ENCODE measurements at places on chromosomes 6 and 20.
A peak's percentile ranks its signal among the peaks of the same experiment; 100 is the strongest.

DNA sequence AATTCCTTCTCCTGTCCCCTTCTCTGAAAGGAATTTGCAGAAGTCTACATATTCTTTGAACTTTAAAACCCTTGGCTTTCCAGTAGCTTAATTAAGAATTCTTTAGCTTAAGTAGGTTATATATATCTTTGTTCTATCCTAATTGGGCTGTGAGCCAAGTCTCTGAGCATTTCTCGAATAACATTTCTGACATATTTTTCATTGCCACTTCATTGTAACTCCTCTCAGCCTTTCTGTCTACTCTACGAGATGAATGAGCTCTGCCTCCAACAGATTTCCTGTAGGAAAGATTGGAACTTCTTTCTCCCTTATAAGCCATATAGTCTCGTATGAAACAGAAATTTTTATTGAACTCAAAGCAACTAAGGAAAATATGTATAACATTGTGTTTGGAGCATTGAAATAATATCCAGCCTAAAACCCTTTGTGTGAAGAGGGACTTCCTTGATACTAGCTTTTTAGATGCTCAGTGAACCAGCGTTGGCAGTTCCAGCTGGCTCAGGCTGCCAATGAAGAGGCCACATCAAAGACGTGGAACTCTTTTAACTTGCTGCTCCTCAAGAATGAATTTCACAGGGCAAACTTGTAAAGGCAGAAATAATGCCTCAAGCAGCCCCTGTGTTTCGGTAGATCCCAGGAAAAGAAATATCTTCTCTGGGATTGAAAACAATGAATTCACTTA, 87.7 kb upstream of the NOX3 start:
- no peak for DNase-seq

DNA sequence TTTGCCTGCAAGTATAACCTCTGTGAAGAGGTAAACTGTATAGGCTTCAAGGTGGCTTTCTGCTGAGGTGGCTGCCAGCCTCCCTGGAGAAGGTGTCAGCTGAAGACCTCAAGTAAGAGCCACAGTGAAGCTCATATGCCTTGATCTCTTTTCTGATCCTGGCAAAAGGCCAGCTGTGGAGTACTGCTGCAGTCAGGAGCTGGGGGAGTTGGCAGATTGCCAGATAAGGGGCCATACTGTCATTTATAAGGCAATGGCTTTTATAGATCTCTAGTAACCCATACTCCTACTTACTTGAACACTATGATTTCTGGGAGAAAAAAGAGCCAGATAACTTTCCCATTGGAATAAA, 8.8 kb upstream of the CEP85L start:
- DNase-seq = no peak

- peak; percentile 63 for DNase-seq
Observed at GRCh38 chr6:43992783-43993644, 134.2 kb downstream of the MRPL14 start.

- DNase-seq = no peak
Observed at GRCh38 chr20:9402141-9402540, 112.2 kb upstream of the LAMP5 start.

- DNase-seq = peak; percentile 51
Observed at GRCh38 chr6:105753620-105754211, 332.4 kb upstream of the PRDM1 start.

- DNase-seq = no peak
Observed at GRCh38 chr6:47440719-47441118, 36.9 kb upstream of the CD2AP start.

GRCh38 chr6:168229368-168229752, 90.2 kb downstream of the DACT2 start:
- no peak for DNase-seq

DNA sequence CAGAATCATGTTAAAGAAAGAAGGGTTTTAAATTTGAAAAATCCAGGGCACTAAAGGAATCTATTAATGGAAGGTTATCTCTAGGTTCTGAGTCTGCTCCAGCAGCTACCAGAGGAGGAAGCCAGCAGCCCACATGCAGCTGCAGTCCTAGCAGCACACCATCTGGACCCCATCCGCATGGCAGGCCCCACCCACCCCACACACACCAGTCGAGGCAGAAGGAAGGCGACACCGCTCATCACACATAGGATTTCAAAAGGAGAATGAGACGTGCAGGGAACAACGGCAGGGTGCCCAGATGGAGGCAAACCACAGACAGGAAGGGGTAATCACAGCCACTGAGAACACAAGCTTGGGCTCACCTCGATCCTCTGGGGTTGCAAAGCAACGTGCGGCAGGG, 78.9 kb downstream of the GINS1 start:
- DNase-seq = no peak

- DNase-seq = no peak
Observed at GRCh38 chr20:46087161-46087560, 2.6 kb downstream of the NCOA5 start.

GRCh38 chr6:168278904-168279303, 40.7 kb downstream of the DACT2 start:
- DNase-seq = no peak

DNA sequence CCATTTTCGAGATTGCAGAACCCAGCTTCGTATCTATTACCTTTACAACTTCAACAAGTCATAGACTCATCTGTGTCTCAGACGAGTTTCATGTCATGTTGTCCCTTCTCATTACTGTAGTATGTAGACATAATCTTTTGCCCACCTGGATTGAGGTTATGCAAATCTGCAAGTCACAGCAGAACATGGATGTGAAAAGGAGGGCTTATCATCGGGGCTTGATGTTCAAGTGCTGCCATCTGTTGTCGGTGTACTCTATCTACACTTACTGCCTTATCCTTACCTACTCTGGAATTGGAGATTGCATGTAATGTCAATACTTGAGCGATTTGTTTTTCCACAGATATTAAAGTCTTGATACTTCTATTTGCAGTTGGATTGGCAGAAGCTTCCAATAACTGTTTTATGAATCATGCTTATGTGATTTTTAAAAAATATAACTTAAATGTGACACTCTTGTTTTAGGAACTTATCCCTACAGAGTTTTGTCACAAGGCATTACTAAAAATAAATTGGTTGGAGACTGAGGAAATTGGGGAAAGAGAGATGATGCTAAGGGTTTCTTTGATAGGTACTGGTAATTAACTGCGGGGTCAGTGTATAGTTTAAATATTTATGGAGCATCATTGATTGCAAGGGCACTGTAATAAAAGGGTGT, 3.0 kb upstream of the GOPC start:
- DNase-seq = peak; percentile 49

GRCh38 chr20:1462834-1463233, 3.8 kb downstream of the NSFL1C start:
- no peak for DNase-seq

- DNase-seq = no peak
Observed at GRCh38 chr6:46667377-46667776, 14.6 kb downstream of the SLC25A27 start.

GRCh38 chr20:1390581-1391403, 2.1 kb downstream of the FKBP1A start:
- no peak for DNase-seq

DNA sequence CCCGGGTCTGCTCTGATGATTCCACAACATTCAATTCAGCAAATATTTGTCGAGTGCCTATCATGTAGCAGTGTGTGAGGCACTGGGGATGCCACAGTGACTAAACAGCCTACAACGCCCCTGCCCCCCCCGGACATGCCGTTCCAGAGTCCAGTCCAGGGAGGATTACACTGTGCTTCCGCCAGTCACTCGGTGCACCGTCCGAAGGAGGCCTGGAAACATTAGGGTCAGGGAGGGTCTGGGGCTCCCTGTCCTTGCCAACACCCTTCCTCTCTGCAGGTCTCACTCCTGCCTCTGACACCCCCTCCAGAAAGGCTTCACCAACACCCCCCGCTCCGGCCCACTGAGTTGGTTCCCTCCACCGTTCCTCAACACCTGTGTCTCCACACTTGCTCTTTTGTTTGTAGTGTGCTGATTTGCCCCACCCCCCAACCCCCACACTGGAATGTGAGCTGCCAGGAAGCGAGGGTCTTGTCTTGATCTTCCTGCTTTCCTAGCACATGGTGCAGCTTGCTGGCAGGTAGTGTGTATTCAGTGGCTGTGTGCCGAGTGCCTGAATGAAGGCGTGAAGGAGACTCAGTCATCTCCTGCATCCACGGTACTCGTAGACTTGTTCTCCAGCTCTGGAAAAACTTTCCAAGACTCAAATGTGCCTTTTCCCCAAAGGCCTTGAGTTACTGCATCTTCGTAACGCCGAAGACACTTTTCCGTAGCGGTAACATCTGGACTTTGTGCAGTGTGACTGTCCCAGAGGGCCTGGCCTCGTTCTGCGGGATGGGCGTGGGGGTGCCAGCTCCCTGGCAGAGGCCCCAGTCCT, 150.4 kb downstream of the ZDHHC14 start:
- DNase-seq = peak; percentile 46

GRCh38 chr6:36760685-36761435, 63.2 kb downstream of the RAB44 start:
- DNase-seq = no peak

Measured in left hindlimb (tissue), 1 donor.